ENCODE measurements at places on chromosomes 12 and 14.

DNA sequence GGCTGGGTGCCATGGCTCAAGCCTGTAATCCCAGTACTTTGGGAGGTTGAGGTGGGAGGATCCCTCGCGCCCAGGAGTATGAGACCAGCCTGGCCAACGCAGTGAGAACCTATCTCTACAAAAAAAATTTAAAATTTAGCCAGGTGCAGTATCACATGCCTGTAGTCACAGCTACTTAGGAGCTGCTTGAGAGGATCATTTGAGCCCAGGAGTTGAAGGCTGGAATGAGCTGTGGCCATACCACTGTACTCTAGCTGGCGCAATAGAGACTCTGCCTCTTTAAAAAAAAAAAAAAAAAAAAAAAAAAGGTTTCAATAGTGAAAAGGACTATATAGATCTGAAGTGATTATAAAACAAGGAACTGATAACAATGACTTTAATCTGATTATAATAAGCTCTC lies 13.5 kb downstream of the PSMA3 start:
- DNase-seq, result no peak

DNA sequence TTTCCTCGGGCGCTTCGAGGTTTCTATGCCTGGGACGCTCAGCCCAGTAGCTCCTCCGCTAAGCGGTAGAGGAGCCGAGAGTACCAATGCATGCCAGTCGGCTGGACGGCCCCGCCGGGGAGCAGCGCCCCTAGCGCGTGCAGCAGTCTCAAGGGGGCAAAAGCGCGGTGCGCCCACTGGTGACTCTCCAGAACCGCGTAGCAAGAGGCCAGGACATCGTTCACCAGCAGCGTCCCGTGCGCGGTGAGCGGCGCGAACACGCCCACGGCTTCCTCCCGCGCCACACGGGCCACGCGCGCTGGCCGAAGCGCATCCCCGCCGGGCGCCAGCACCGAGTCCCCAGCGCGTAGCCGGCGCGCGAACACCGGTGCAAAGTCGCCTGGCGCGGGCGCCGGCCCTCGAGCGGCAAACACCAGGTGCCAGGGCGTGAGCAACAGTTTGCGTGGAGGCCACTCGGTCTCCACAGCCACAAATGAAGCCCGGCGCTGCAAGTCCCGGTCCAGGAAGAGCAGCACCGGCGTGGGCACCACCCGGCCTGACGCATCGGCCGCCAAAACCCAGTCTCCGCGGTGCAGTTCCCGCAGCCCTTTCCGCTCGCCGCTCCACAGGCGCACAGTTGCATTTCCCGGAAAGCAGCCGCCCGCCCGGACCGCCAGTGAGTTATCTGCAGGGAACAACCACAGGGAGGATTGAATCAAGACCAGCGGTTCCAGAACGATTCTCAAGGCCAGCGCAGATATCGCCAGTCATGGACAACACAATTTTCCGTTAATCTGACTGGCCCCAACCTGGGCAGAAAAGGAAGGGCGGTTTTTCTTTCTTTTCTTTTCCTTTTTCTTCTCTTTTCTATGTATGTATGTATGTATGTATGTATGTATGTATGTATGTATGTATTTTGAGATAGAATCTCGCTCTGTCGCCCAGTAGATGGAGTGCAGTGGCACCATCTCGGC lies 4.5 kb downstream of the DHH start:
- no peak for DNase-seq

DNA sequence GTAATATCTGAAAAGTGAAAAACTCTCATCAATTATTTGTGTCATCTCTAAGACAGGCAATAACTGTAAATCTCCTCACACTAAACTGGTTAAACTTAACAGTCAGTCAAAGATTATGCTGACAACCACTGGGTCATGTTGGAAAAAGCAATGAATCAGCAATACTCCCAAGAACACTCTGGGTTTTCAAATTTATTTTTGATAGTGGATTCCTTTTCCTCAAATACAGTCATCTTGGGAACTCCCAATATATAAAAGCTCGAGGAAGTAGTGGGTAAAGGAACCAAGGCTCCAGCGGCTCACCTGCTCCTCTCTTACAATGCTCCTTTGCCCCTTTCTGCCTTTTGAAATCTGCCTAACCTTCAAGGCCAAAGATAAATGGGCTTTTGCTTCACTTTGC lies 70.0 kb downstream of the ARMH4 start:
- DNase-seq, result no peak

- DNase-seq, result no peak
These were observed 11.1 kb downstream of the BCL11B start for GRCh38 chr14:99260587-99261551.

Data from Ammon's horn (tissue), 1 donor.